ENCODE measurements at places on chromosomes 6 and 20.

GRCh38 chr20:35297740-35298139 is 5.5 kb upstream of the FAM83C start:
- DNase-seq = no peak

DNA sequence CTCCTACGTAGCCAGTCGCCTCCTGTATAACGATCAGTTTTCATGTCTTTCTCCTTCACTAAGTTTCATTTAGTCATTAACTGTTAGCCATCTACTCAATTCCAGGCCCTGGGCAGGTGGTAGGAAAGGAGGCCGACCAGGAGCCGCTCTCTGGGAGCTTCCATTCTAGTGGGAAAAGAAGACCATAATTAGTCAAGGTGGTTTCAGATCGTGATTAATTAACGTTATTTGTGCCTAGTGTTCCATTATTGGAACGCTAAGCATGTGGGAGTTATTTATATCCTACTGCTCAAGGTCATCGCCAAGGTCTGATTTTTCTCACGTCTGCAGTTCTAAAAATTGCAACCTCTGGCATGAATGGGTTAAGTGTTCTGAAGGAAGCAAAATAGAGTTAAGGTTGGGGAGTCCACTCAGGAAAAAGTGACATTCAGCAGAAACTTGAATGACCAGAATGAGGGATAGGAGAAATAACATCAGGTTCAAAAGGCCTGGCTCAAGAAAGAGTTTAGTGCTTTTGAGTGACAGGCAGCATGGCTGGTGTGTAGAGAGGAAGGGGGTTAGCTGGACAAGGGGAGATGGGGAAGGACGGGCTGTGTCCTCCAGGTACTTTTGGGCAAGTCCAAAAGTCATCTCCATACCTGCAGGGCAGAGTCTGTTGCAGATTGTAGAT is 812 bp downstream of the SLC9A8 start:
- no peak for DNase-seq

- no peak for DNase-seq
These were observed 625.5 kb downstream of the CDH26 start for GRCh38 chr20:60583741-60584140.

DNA sequence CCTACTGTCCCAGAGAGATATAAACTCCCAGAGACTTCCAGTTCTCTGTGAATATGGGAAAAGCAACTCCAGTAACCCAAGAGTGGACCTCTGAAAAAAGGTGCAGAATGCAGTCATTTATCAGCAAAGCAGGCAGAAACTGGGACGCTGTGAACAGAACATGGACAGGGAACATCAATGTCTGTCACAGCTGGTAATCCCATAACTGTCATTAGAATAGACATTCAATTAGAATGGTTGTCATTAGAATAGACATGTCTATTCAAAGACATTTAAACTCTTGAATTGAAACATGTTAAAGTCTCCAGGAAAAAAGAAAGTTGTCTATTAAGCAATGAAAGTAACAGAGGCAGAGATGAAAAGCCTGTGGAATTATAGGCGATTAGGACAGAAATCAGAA is 302.1 kb downstream of the BTBD3 start:
- DNase-seq = no peak

GRCh38 chr6:151437401-151437800 is 14.5 kb downstream of the RMND1 start:
- no peak for DNase-seq

DNA sequence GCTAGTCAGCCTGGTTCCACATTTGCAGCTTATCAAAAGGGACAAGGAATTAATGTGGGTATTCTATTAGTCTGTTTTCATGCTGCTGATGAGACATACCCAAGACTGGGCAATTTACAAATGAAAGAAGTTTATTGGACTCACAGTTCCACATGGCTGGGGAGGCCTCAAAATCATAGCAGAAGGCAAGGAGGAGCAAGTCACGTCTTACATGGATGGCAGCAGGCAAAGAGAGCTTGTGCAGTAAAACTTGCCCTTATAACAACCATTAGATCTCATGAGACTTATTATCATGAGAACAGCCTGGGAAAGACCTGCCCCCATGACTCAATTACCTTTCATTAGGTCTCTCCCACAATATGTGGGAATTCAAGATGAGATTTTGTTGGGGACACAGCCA is 689.1 kb upstream of the MARCKS start:
- DNase-seq = no peak

DNA sequence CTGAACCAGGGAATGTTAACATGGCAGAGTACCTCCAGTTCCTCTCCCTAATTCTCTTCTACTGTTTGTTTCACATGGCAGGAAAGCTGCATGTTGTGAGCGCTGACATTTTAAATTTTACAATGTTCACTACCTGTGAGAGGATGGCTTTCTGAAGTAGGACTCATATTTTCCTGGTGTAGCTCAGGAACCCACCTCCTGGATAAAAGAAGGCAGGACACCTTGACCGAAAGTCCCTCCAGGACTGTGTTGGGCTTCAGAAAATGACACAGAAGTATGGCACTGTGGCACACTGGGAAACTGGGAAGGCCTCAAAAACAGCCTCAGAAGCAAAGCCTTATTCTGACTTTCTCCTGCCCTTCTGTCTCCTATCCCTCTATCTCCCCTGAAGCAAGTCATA is 33.3 kb downstream of the PTPRK start:
- no peak for DNase-seq
